ENCODE measurements at places on chromosomes 7 and 10. TPM values are rescaled to one million over a fixed set of nuclear protein-coding genes. Genes with fewer than 3 reads are reported as not detected.

The DRGX gene
- 0.35 TPM for total RNA-seq

The FOXI2 gene
- total RNA-seq = not detected

The FAM25G gene
- total RNA-seq = not detected

The KCNMA1 gene
- total RNA-seq = 156 TPM

The PALS2 gene
- 16.8 TPM for total RNA-seq

The CLDN3 gene
- total RNA-seq = not detected

The LRRN3 gene
- total RNA-seq = 41.2 TPM

DNA sequence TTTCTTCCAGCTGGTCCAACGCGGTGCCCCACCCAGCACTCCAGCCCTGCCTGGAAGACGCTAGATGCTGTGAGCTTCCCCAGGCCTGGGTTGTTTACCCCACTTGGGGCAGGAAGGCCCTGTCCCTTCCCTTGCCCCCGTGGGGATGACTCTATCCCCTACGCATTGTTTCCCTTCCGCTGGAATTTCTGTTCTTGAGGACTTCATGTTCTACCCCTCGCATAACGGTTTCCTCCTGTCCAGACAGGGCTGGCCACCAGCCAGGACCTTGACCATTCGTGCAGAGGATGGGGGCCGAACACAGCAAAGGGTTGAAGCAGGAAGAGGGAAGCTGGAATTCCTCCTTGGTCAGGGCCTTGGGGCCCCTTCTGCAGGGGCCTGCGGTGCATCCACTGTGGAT, 14.7 kb upstream of the SERPINE1 start:
- peaks cover 1% of the 10 kb centered on the region for H3K27me3 ChIP-seq
- H3K27ac ChIP-seq = peak overlapping the region; percentile 80
- H3K4me3 ChIP-seq = no peak overlapping the region
- H3K4me1 ChIP-seq = peaks cover 59% of the 10 kb centered on the region

DNA sequence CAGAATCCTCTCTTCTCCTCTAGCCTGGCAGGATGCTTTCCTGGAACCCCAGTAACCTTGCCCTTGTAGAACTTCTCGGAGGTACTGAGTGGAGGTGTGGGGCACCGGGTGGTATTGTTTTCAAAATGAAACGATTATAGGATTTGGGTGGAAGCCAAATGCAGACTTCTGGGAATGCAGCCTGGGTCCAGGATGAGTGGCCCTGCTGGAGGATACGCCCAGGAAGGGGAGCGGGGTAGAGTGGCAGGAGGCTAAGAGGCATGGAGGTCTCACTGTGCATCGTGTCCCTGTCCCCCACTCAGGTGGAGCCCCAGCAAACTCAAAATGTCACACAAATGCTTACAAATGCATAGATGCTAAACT, 109.1 kb upstream of the PPIF start:
- no peaks in the 10 kb centered on the region for H3K27me3 ChIP-seq
- H3K4me3 ChIP-seq = no peak overlapping the region
- H3K27ac ChIP-seq = peak overlapping the region; percentile 92

DNA sequence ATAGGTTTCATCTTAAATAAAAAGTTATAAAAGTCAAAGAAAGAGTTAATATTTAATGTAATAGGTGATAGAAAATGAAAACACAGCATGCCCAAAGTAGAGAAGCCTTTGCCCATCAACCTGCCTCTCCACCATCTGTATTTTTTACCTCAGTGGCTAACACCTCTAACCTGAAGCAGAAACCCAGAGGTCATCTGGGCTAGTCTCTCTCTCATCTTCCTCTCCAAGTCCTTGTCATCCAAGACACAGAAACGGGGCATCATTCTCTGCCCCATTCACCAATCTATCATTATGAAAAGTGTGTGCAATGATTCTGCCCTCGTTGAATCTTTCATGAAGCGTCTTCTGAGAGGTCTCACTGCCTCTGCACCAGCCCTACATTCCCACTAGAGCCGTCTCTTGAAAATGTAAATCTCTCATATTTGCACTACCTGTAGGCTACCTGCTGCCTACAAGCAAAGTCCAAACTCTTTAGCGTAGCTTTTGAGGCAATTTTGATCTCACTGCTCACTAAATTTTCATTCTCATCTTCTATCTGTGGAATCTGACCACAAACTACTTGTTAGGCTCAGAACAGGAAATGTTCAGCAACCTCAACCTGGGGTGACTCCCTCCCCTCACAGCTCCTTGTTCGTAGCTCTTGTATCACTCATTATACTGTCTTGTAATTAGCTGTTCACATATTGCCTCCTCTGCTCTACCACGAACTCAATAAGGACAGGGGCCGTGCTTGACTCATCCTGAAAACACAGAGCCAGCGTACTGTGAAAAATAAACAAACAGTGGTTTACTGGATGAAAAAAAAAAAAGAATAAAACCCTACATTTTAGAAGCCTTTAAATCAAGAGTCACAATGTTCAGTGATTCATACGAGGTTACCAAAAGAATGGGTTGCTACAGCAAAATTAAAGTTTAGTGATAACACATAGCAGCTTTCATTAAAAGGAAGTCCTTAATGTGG, 83.1 kb downstream of the CTNNA3 start:
- peak; percentile 74 for DNase-seq
- peak overlapping the region; percentile 7 for H3K4me3 ChIP-seq
- H3K27ac ChIP-seq = peak overlapping the region; percentile 65
- H3K36me3 ChIP-seq = peaks cover 7% of the 10 kb centered on the region

GRCh38 chr7:118644346-118644745, 419.8 kb downstream of the ANKRD7 start:
- no peaks in the 10 kb centered on the region for H3K36me3 ChIP-seq
- no peak overlapping the region for H3K27ac ChIP-seq
- no peak overlapping the region for H3K4me3 ChIP-seq
- DNase-seq = no peak

DNA sequence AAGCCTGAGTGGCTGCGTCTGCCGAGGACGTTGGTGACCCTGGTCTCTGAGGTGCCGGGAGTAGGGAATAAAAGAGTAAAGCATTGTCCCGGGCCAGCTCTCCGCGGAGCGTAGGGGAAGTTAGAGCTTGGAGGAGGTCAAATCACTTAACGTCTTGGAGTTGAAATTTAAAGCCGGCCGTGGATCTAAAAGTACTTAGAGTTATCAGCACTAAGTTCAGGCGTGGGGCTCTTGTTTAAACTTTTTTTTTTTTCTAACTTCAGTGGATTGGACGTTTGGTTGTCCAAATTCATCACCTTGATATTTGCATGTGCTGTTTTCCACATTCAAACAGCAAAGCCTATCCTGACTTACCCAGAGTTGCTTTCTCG, 700 bp downstream of the NIPSNAP2 start:
- DNase-seq = peak; percentile 25
- H3K27me3 ChIP-seq = peaks cover 8% of the 10 kb centered on the region
- H3K27ac ChIP-seq = peak overlapping the region; percentile 92

All from HFFc6 (cell line).